ENCODE measurements at places on chromosomes 2 and 18.

DNA sequence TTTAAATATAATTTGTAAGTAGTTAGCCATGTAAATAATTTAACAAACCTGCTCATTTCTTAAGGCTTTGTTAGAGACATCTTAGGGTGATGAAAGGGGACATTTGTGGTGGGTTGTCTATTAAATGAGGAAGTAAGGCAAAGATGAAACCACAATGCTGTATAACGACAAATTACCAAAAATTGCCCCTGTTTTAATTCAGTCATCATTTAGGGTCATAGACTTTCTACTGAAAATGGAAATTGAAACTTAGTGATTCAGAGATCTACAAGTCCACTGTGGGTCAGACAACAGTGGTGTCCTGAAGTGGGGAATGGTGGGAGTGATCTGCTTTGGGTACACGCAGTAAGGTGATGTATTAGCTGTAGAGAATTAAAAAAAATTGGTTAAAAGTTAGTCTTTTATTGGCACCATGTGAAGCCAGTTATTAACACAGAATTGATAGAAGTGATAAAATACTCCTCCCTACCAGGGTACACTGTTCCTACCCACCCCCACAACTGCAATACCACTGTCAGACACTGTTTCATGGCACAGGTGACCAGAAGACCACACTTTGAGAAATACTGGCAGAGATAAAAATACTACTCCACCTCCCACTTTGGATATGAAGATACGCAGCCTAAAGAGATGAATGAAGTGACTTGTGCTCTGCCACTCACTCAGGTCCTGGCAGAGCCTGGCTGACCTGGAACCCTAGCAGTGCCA, 13.4 kb downstream of the CERS6 start:
- no peak for DNase-seq

GRCh38 chr2:134739879-134740301, 21.1 kb upstream of the TMEM163 start:
- no peak for DNase-seq

DNA sequence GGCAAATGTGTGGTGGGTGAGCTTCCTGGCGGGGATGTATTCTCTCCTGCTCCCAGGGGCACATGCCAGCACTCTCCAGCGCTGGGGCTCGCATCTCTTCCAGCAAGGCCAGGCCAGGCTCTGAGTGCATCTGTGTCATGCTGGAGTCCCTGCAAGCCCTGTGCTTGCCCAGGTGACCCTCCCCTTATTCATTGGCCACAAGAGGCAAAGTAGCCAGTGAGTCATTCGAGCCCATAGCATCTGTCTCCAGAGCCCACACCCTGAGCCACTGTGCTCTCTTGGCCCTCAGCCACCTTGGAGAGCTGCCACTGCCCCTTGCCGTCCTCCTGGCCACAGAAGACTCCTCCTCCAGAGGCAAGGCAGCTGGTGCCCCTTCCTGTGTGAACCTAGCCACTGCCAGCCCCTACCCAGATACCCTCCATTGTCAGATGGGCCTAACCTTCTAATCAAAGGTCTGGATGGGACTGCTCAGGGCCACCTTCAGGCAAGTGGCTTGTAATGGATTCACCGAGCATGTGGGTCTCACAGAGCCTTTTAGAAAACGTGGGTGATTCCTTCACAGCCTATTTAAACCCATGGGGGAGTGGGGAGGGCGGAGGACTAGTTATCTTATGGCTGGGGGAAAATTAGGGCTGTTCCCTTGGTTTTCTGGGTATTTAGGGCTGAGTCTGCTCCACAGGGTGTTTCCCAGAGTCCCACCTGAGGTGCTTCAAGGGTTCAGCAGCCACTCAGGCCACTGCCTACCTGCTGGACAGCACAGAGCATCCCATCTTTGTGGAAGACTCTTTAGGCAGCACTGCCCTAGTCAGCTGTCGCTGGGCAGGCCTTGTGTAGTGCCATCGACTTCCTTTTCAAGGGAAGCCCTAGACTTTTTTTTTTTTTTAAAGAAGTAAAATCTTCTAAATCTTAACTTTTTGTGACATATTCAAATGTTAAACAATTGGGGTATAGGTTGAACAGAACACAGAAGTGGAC, 137.4 kb downstream of the ACOXL start:
- no peak for DNase-seq

GRCh38 chr2:136015699-136016098, 30.3 kb upstream of the DARS1 start:
- no peak for DNase-seq

Measured in skin of body (tissue), 3 donors.